DMS79 treated with DMSO at 0.1 percent for 48 hours (cell line): ENCODE measurements at places on chromosomes 13 and 19.
A peak's percentile ranks its signal among the peaks of the same experiment; 100 is the strongest.

- DNase-seq, result no peak
These were observed 151.6 kb downstream of the IER2 start for GRCh38 chr19:13301627-13302334.

DNA sequence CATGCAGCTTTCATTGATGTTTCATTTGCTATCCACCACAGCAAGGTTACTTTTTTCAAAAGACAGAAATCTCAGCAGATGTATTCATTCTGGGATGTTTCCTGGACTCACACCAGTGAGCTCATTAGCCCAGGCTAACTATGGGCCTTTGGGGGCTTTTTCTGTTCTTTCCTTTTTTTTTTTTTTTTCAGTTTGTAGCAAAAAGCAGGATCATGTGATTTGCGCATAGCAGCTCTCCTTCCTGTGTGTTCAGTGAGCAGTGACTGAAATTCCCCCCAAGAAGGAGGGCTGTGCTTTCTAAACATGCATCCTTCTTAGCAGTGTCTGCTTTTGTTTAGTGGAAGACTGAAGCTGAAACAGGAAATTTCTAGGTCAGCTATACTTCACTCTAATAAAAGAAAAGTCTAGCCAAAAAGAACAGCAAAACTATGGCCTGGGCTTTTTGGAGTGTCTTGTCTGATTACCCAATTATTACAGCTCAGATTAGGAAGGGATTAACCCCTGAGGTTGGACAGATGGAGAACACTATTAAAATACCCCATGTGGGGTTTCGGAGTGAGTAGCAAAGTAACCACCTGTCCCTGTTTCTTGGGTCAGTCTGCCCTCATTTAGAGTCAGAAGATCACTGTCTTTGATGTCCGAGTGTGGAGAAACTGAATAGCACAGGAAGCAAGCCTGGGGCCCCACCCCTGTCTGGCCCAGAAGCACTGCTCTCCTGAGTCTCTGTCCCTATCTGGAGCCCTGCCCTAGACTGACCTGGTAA lies 8.9 kb upstream of the AMER2 start:
- no peak for DNase-seq

- DNase-seq, result peak; percentile 66
These were observed 29.4 kb downstream of the SPC24 start for GRCh38 chr19:11125994-11126685.

GRCh38 chr13:68026077-68026476 lies 795.9 kb upstream of the PCDH9 start:
- DNase-seq, result no peak

GRCh38 chr19:2816641-2817040 lies 3.0 kb upstream of the ZNF554 start:
- no peak for DNase-seq

DNA sequence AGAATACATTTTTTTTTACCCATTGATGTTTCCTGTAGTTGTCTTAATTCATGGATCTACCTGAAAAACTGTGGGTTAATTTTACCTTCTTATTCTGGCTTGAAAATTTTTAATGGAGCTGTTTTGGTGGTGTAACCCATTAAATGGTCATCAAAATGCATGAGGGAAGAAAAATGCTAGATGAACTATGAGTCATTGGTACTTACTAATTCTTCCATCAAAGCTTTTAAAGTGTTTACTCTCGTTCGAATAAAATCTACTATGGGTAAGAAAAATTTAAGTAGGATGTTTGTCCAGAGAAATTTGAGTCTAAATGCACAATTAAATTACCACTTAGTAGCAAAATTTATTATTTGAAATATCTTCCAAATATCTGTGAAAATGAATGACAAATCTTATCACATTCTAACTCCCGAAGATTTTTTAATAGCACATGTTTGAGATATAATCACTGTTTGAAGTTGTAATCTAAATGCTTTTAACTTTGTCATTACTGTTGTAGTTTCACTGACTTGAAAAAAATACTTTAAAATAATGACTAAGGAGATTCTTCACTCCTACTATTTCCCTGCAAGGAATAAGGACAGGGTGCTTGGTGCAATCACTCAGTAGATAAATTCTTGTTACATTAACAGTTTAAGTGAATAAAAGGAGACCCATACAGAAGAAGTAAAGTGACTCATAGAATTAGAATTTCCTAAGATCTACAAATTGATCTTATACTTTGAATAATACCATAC lies 437.7 kb downstream of the IRS2 start:
- no peak for DNase-seq

DNA sequence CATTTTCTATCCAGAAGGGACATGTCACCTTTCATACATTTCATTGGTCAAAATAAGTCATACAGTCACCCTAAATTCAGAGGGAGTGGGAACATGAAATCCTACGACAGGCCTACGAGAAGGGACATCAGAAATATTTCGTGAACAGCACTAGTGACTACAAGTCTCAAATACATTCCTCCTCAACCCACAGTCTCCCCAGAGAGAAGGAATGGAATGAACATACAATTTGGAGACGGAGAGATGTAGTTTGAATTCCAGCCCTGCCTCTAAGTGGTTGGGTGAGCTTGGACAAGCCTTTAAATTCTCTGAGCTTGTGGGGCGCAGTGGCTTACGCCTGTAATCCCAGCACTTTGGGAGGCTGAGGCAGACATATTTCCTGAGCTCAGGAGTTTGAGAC lies 9.9 kb downstream of the SERTM1 start:
- no peak for DNase-seq

DNA sequence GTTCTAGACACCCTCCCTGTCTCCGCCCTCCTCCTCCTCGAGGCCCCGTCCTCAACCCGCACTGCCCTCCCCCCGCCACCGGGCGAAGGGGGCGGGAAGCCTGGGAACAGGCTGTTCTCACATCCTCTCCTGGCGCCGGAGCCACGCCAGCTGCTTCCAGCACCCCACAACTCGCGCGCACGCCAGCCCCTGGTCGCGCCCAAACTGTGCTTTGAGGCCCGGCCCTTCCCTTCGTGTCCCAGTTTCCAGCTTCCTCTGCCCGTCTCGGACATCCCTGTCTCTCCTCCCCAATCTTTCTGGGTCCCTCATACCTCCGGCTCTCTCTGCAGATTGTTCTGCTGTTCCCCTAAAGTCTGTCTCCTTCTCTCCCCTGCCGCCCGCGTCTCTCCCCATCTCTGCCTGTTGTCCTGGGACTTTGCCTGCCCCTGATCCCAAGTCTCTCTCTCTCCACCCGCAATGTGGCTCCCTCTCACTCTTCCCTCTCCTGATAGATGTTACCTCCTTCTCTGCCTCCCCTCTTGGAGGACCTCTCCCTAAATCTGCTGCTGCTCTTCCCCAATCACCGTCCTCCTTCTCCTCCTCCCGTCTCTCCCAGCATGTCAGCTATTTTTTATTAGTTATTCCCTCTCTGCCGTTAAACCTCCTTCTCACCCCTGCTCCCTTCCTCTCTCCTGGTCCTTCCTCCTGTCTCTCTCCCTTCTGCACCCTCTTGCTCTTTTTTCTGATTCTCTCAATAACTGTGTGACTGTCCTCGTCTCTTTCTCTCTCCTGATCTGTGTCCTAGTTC lies 14.2 kb downstream of the DPF1 start:
- peak; percentile 60 for DNase-seq

DNA sequence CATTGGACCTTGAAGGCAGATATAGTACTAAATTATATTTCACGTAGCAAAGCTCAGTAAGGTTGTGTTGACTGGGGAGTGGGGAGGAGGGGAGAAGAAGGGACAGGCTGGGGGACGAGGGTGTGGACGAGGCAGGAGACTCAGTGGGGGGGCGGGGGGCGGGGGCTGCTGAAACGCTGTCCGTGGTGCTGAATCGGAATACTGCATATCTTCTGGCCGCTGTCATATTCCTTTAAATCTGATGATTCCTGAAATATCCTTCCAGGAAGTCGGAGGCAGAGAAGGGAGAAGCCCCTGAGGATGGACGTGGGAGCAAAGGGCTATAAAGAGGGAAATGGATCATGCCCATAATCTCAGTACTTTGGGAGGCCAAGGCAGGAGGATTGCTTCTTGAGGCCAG lies 34.7 kb upstream of the CASP14 start:
- no peak for DNase-seq

DNA sequence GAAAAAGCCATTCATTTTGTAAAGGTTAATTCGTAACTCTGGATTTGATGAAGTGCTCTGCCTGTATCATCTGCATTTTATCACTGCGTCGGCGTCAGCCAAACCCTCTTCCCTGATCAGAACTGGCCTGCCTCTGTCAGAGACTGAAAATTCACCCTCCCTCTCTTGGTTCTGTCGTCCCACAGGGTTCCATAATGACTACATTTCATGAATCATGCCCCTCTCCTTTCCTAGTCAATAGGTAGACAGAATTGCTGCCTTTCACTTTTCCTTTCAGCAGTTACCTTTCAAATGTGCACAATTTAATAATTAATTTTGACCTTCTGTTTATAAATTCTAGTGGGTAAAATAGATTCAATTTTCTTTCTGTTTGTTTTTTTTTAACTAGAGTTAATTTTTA lies 423.4 kb downstream of the RFC3 start:
- no peak for DNase-seq

GRCh38 chr13:77616027-77616426 lies 80.5 kb downstream of the SCEL start:
- no peak for DNase-seq

- DNase-seq, result no peak
These were observed 3.2 kb upstream of the SACS start for GRCh38 chr13:23436680-23437079.

DNA sequence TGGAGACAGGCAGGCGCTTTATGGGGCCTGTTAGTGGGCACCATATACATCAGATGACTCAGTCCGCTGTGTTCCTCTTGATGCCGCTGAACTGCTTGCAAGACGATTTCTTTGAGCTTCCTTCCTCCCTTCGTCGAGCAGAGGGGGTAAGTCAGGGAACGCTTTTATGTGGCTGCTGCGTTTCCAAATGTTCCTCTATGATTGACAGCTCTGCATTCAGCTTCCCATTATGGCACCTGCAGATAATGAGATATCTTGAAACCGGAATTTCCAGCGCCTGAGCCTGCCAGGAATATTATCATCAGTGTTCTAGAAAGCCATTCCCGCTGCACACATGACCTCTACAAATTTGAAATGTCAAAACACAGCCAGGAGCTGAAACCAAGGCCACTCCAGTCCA lies 257.0 kb downstream of the TSHZ3 start:
- no peak for DNase-seq

GRCh38 chr13:37142877-37143276 lies 37.4 kb upstream of the CSNK1A1L start:
- DNase-seq, result no peak

GRCh38 chr19:46659151-46660007 lies 1.6 kb downstream of the DACT3 start:
- no peak for DNase-seq

- DNase-seq, result no peak
These were observed 191.9 kb downstream of the COG6 start for GRCh38 chr13:39847336-39847735.
